ENCODE measurements at places on chromosomes 16 and 17.
A peak's percentile ranks its signal among the peaks of the same experiment; 100 is the strongest.

- DNase-seq = no peak
Measured at GRCh38 chr17:4394208-4395110, 28.0 kb upstream of the UBE2G1 start.

GRCh38 chr17:43984521-43984920 lies 19.9 kb upstream of the NAGS start:
- DNase-seq = no peak

- DNase-seq = peak; percentile 56
Measured at GRCh38 chr16:81696961-81697615, 82.0 kb upstream of the PLCG2 start.

GRCh38 chr17:45389354-45389753 lies 43.3 kb downstream of the ARHGAP27 start:
- no peak for DNase-seq

- no peak for DNase-seq
Measured at GRCh38 chr16:13638218-13638617, 281.7 kb upstream of the ERCC4 start.

GRCh38 chr16:8581831-8582580 lies 8.3 kb downstream of the TMEM114 start:
- no peak for DNase-seq

GRCh38 chr17:2595716-2596115 lies 2.3 kb downstream of the PAFAH1B1 start:
- DNase-seq = no peak

DNA sequence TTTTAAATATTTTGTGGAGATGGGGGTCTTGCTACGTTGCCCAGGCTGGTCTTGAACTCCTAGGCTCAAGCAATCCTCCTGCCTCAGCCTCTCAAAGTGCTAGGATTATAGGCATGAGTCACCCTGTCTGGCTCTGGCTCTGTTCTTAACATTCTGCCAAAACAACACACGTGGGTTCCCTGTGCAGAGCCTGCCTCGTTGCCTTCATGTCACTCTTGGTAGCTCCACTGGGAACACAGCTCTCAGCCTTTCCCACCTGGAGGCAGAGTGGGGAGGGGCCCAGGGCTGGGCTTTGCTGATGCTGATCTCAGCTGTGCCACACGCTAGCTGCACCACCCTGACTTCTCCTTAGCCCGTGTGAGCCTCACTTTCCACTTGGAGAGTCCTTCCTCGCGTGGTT lies 19.3 kb downstream of the CRISPLD2 start:
- DNase-seq = peak; percentile 84

DNA sequence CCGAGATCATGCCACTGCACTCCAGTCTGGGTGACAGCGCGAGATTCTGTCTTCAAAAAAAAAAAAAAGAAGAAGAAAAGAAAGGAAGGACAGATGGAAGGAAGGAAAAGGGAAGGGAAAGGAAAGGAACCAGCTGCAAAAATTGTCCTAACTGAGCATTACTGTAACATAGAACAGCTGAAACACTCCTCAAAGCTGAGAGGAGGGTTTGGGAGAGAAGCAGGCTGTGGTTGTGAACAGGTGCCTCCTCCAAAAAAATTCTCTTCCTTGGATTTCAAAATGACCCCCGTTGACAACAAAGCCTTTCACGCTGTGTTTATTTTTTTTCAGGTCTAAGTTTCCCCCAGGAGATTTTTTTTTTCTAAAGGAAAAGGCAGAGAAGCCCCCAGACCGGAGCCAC lies 541.4 kb downstream of the WWOX start:
- DNase-seq = no peak

DNA sequence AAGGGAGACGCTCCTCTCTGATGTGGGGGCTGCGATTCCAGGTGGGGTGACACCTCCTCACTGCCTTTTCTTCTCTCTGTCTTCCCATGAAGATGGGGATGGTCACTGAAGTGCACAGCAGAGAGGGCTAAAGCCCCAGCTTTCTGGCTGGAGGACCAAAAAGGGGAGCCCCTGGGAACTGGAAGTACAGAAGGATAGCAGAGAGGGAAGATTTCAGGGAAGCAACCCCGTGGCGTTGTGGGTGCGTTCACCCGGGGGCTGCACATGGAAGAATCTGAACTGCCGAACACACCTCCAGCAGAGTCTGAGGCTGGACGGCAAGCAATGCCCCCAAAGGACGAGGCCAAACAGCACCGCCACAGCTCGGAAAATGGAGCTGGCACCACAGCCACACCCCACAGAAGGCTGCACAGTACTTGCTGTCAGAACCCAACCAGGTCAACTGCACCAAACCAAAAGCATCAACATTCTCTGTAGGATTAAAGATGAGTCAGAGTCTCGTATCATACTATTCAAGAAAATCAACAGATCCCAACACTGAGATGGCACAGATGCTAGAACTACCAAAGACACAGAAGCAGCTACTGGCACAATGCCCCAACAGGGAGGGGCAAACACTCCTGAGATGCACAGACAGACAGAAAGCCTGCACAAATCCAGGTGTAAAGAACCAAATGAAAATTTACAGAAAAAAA lies 49.9 kb downstream of the MAP1LC3B start:
- peak; percentile 39 for DNase-seq
